ENCODE measurements at places on chromosomes 7 and 10.
A peak's percentile ranks its signal among the peaks of the same experiment; 100 is the strongest.

DNA sequence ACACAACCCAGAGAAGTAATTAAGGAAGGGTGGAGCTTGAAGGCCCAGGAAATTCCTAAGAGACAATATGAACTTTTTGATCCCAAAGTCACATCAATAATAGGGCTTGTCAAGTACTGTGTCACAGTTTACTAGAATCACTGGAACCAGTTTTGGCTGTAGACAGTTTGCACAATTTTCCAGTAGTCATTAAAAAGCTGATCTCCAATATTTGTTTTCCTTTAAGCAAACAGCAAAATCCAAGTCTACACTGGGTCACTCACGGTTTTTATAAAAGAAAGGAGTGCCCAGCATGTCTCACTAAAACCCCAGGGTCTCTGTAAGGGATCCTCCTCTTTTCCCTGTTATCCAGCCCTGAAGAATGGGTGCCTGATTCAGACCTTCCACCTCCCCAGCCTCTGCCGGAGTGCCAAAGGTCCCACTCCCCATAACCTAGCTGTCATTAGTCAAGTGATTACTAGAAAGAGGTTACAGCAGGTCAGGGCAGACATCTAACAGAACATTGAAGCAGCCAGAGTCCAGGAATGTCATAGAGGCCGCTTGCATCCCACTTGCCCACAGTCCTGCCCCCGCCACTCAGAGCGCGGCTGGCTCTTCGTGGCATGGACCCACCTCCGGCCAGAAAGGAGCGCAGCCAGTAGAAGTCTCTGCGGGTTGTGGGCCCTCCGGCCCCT is 552 bp downstream of the SLC25A16 start:
- no peak for DNase-seq

DNA sequence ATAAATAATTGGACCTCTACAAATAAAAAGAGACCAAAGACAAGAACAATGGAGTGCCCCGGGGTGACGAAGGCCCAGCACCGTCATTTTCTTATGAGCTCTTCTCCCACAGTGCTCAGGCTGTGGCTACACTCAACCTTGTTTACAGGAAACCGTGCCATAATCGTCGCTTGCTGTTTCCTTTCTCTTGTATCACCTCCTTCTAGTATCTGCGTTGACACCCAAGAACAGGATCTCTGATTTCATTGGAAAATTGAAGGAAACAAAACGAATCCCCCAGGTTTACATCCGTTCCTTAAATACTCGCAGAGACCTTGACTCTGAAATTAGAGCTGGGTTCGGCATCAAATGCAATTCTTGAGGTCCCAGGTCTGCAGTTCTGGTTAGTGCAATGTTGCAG is 1.7 kb upstream of the IGFBP3 start:
- no peak for DNase-seq

DNA sequence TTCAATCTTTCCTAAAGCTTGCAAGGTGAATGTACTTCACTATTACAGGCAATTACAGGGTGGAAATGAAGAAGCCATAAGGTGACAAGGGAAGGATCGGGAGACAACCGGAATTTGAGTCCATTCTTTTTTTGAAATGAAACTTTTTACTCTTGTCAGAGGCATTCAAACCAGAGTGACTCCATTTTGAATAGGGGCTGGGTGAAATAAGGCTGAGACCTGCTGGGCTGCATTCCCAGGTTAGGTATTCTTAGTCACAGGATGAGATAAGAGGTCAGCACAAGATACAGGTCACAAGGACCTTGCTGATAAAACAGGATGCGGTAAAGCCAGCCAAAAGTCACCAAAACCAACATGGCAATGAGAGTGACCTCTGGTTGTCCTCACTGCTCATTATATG is 363.3 kb downstream of the TYW1 start:
- no peak for DNase-seq

- no peak for DNase-seq
These were observed 74.5 kb downstream of the C1GALT1 start for GRCh38 chr7:7256731-7257274.

DNA sequence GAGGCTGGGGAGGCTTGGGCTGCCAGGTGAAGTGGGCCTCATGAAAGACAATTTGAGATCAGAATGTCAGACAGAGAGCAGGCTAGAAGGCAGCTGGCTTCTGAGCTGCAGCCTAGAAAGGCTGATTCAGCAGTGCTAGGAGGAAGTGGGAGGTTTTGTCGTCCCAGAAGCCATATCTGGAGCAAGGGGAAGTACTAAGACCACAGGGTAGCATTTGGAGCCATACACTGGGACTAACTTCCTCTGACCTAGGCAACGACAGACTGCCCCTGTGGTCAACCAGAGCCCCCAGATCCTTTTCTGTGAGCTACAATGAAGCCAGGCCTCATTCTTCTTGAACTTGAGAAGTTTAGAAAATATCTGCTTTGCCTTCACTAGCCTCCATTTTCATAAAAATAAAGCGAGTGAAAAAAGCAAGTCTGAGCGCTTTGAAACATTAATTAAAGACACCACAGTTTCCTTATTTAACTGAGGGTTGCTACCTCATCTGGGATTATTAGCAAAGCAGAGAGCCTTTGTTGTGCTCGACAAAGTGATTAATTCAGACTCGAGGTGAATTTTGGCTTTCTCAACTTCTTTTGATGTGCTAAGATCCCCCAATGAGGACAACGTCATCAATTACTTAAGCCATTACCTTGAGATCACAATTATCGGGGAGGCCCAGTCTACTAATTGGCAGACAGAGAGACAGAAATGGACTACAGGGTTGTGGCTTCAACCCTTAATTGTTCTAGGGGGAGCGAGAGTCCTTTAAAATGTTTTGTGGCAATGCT is 26.6 kb downstream of the TBXAS1 start:
- DNase-seq, result no peak

- DNase-seq, result no peak
These were observed 57.4 kb downstream of the FAM241B start for GRCh38 chr10:69687426-69687825.

DNA sequence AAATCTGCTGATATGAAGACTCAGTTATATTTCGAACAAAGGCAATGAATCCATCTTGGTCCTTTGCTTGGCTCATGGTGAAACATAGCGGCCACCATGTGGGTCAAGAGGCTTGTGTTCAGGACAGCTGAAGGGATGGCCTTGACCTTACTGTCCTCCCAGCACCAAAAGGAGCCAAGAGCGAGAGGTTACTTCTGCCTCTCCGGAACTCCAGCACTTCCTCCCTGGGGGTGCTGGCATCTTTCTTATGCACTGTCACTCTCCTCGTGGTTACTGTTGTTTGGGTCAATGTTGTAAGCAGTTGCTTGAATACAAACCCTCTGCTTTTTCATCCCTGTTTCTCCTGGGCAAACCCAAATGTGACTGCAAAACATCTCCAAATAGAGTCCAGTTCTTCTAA is 100.6 kb downstream of the RBM20 start:
- no peak for DNase-seq

- peak; percentile 14 for DNase-seq
These were observed 105.8 kb downstream of the ARHGAP21 start for GRCh38 chr10:24617771-24618396.

GRCh38 chr10:119541459-119542356 is 811 bp downstream of the RGS10 start:
- DNase-seq, result peak; percentile 46

DNA sequence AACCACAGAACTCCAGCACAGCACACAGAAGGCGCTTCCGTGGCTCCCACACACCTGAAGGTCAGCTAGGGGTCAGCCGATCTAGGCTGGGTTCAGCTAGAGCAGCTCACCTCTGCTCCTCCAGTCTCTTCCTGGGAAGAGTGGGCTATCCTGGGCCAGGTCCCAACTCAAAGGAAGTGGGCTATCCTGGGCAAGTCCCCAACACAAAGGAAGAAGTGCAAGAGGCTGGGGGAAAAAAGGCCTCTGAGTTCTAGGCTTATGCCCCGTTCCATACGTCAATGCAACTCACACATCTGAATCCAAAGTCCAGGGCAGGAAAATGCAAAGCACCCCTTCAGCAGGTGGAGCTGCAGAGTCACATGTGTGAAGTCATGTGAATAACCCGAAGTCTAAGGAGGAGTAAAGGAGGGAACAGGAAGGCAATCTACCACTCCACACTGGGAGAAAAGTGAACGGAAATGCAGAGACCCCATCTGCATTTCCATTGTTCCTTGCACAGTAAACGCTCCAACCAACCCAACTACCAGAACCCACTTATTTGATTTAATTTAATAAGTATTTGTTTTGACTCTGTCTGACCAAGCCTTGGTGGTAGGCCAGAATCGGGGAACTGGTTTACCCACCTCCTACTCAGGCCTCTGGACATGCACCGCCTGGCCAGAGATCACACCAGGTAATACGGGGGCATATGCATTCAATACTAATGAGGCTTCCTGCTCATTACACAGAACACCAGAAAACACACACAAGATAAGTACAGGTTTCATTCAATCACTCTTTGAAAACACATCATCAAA is 95.5 kb upstream of the RNF32 start:
- no peak for DNase-seq

- DNase-seq, result no peak
These were observed 122.2 kb downstream of the TWIST1 start for GRCh38 chr7:18995270-18995671.

GRCh38 chr7:91567081-91568012 is 303.1 kb downstream of the FZD1 start:
- no peak for DNase-seq

GRCh38 chr10:102682416-102682815 is 31.8 kb downstream of the ARL3 start:
- DNase-seq, result no peak

DNA sequence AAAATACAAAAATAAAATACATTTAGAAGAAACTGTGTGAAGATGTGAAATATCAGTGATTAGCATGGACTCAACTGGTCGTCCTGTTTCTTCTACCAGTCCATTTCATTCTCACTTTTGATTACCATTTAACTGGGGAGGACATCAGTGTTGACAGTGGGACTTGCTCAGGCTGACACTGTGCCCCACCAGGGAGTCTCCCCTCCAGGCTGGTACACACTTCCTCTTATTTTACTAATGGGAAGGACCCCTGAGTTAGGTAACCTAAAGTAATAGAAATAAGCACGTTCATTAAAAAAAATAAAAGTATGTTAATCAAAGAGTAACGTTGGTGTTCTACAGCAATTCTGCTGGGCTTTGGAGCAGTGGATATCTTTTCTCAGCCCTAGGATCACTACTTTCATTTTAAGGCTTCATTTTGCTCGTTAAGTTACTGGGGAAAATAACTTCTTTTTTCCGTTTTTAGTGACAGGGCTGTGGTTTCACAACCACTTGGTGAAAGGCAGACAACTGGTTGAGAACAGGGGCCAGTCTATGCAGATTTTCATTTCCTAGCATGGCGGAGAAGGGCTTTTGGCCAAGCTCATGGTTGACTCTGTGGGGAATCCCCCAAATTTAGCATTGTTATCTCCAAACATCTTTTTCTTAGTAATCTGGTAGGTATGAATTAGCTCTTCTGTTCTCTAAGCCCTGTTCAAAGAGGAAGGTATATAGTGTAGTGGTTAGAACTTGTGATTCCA is 2.1 kb downstream of the SNX10 start:
- peak; percentile 69 for DNase-seq

- DNase-seq, result no peak
These were observed 23.2 kb upstream of the PPA1 start for GRCh38 chr10:70256463-70256862.

DNA sequence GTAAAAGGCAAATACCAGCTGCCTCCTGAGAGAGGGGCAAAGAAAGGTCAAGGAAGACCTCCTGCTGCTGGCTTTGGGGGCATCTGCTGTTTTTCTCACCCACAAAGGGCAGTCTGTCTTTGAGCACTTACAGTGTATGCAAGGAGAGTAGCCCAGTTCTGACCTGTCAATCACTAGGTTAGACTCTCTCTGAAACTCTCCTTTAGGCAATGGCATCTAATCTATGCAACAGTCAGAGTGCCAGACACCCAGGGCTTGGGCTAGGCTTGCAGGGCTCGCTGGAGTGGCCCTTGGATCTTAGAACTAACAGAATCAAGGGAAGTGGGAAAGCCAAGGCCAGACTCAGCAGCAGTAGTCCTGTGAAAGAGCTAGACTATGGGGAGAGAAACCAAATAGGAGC is 522.9 kb downstream of the NRG3 start:
- no peak for DNase-seq

- peak; percentile 43 for DNase-seq
These were observed 42.8 kb downstream of the GRB10 start for GRCh38 chr7:50739744-50740435.

GRCh38 chr7:116311816-116312471 is 101.6 kb downstream of the TES start:
- DNase-seq, result no peak

GRCh38 chr7:137480401-137480800 is 136.9 kb upstream of the PTN start:
- no peak for DNase-seq

- no peak for DNase-seq
These were observed 45.9 kb downstream of the SGMS1 start for GRCh38 chr10:50577681-50578350.

DNA sequence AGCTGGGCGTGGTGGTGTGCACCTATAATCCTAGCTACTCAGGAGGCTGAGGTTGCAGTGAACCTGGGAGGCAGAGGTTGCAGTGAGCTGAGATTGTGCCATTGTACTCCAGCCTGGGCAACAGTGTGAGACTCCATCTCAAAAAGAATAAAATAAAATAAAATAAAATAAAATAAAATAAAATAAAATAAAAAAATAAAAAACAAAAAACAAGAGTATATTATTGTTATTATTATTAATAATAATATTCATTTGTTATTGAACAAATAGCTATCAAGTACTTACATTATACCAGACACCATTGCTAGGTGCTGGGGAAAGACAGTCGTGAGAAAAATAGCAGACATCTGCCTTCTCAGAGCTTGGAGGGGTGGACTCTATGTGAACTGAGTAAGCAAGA is 24.1 kb downstream of the PAX2 start:
- no peak for DNase-seq

GRCh38 chr10:88245974-88246511 is 337.1 kb downstream of the RNLS start:
- DNase-seq, result no peak

DNA sequence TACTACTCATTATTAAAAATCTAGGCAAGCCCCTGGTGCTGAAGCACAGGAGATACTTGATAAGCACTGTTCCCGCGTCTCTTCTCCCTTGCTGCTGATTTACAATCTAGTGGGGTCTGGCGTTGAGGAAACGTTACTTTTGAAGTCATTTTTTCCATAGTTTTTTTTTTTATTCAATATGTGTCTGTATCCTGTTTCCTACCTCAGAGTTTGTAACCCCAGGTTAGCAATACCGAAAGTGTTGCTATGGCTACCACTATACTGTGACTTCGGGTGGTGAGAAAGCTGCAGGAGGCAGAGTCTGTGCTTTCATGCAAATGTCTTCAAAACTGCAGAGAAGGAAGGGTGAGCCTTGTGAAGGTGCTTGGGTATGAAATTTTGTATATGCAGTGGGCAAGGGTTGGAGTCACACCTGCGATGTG is 458.8 kb upstream of the GHITM start:
- DNase-seq, result no peak

DNA sequence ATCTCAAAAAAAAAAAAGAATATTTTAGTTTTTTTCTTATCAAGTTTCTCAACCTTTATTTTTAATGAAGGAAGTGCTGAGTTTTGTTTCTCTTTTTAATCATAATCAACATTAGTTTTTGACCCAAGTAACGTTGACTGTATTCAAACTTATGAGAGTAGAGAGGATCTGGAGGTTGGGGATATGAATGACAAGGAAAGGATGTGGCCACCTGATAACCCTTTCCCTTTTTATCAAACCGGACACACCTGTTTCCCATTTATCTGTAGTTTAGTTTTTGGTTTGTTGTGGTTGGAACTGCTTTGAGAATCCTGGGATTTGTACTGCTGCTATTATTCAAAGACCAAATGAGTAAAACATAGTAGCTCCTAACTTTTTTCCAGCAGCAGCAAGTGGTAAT is 38.6 kb downstream of the HACD1 start:
- no peak for DNase-seq

- DNase-seq, result no peak
These were observed 256.8 kb downstream of the KCND2 start for GRCh38 chr7:120529736-120530135.
